Mesenchymal stem cell (in vitro differentiated cells and primary cell): ENCODE measurements at places on chromosomes 1 and 21.
A peak's percentile ranks its signal among the peaks of the same experiment; 100 is the strongest.

DNA sequence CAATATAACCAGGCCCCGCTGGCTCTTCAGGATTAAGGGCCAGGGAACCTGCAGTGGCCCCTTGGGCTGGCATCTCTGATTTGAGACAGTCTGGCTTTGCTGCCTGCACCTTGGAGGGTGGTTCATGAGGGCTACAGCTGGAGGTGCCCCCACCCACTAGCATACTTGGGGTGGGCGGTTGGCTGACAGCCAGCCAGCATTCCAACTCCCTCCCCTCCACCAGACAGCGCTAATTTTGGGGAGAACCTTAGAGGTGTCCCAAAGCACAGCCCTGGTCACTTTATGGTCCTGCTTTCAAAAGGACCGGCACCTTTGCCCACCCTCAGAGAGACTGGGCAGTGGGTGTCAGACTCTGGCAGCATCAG is 180.7 kb upstream of the VAMP3 start:
- DNase-seq, result no peak

GRCh38 chr1:232186931-232187330 is 443.0 kb downstream of the SIPA1L2 start:
- peak; percentile 42 for DNase-seq

GRCh38 chr21:45018131-45019075 is 56.0 kb upstream of the ADARB1 start:
- DNase-seq, result no peak

GRCh38 chr1:101371259-101371658 is 134.4 kb downstream of the S1PR1 start:
- peak; percentile 76 for DNase-seq

DNA sequence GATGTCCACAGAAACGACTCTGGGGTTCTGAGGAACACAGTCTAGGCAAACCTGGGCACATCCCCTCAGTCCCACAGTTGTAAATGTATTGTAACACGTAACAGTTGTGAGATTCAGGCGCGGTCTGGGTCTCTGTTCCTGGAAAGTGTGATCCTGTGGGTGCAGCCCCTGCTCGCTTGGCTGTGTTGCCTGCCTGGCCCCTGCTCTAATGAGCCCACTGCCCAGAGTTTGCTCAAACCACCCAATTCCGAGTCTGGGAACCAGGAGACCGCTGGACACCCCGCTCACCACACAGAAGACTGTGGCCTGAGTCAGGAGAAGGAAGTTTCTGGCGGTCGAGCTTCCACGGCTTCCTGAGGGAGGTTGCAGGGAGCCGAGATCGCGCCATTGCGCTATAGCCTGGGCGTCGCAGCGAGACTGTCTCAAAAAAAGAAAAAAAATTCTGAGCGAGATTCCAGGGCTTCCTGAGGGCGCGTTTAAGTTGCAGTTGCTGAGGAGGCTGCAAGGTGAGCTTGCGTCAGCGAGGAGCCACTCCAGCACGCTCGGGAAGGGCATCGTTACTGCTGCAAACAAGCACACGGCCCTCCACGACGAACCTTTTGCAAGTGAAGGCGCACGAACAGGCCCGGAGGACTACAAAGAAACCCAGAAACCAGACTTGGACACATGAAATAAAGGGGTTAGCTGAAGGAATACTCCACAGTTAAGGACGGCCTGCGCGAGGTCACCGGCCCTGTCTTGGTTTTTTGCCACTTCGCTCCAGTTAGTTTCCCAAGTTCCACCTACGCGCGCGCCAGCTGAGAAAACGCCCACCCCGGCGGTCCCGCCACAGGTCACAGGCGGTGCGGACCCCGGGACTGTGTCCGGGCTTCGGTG is 1.1 kb downstream of the C21orf58 start:
- peak; percentile 64 for DNase-seq

GRCh38 chr1:193553564-193553963 is 367.2 kb upstream of the B3GALT2 start:
- DNase-seq, result no peak

DNA sequence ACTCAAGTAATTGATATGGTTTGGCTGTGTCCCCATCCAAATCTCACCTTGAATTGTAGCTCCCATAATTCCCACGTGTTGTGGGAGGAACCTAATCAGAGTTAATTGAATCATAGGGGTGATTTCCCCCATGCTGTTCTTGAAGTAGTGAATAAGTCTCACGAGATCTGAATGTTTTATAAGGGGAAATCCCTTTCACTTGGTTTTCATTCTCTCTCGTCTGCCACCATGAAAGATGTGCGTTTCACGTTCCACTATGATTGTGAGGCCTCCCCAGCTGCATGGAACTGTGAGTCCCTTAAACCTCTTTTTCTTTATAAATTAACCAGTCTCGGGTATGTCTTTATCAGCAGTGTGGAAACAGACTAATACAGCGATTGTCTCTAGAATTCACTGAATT is 135.4 kb downstream of the BACH1 start:
- DNase-seq, result peak; percentile 2

GRCh38 chr1:211874521-211875347 is 44.2 kb upstream of the LPGAT1 start:
- no peak for DNase-seq

GRCh38 chr1:64679177-64679576 is 65.7 kb upstream of the RAVER2 start:
- no peak for DNase-seq

DNA sequence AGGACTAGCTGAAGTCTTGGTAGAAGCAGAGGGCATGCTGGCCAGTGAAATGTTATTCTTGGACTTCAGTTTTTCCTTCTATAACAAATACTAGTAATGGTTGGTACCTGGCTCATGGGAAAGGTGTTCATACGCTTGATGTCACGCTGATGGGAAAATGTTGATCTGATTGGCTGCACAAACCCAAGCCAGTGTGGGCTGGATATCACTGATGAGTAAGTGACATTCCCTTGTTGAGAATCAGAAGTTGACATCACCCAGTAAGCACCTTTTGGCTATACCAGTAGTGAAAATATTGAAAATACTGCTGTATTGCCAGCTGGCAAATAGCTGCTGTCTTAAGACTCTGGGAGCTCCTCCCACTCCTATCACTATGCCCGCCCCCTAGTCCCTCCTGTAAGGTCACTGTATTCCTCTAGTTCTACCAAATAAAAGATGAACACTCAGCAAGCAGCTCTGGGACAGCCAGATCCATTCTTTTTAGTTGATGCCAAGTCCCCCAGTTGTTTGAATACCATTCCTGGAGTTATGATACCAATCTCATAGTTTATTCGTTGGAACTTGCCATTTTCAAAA is 168.2 kb downstream of the GRIK1 start:
- DNase-seq, result no peak

DNA sequence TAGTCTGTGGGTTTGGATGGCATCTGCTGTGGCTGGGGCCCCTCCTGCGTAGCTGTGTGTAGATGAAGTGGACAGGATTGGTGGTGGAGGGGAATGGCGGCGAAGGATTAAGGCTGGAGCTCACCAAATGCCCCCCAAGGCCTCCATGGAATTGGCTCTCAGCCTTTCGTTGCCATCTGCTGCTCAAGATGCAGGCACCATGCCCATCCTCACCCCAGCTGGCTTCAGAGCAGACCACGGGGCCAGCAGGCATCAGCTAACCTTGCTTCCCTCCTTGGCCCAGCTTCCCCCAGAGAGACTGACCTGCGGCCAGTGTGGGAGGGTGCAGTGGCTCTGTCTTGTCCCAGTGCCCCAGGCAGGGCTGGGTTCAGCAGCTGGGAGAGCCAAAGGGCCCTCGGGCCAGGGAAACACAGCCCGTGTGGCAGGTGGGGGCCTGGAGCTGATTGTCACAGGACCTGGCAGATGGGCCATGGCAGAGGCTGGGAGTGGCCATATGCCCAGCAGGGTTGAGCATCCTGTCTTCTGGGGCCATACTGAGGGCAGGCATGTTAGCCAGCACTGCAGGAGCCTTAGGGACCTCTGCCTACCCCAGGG is 66.8 kb upstream of the ACTL8 start:
- no peak for DNase-seq

GRCh38 chr21:37762606-37763005 is 153.7 kb downstream of the KCNJ6 start:
- no peak for DNase-seq

DNA sequence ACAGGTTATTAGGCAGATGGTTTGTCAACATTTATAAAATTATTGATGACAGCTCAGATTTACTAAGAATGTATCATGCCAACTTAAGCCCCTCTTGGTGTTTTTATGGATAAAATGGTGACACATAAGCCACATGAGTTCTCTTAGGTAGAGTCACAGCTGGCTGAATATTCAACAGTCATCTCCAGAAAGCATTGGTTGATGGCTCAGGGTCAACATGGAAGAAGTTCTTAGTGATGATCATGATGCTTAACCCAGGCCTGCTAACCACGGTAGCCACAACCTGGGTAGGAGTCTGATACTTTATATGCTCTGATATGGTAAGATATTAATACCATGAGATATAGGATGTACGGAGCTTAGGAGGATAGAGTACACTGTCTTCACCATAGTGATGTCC is 46.4 kb upstream of the SIPA1L2 start:
- no peak for DNase-seq

GRCh38 chr1:222404710-222405109 is 143.2 kb downstream of the HHIPL2 start:
- no peak for DNase-seq

GRCh38 chr1:200184196-200184595 is 156.7 kb downstream of the NR5A2 start:
- peak; percentile 63 for DNase-seq

GRCh38 chr1:181926697-181927096 is 134.8 kb downstream of the ZNF648 start:
- no peak for DNase-seq

GRCh38 chr21:17539743-17540341 is 27.0 kb downstream of the CXADR start:
- no peak for DNase-seq

- no peak for DNase-seq
Measured at GRCh38 chr1:38923607-38924006, 18.0 kb downstream of the RHBDL2 start.

GRCh38 chr1:31297277-31298247 is 730 bp downstream of the ZCCHC17 start:
- peak; percentile 71 for DNase-seq
